Ovary (tissue), 10 donors: ENCODE measurements at places on chromosomes 7 and 10.
A peak's percentile ranks its signal among the peaks of the same experiment; 100 is the strongest.

GRCh38 chr7:73811760-73812168 is 19.0 kb upstream of the CLDN4 start:
- no peak for DNase-seq

DNA sequence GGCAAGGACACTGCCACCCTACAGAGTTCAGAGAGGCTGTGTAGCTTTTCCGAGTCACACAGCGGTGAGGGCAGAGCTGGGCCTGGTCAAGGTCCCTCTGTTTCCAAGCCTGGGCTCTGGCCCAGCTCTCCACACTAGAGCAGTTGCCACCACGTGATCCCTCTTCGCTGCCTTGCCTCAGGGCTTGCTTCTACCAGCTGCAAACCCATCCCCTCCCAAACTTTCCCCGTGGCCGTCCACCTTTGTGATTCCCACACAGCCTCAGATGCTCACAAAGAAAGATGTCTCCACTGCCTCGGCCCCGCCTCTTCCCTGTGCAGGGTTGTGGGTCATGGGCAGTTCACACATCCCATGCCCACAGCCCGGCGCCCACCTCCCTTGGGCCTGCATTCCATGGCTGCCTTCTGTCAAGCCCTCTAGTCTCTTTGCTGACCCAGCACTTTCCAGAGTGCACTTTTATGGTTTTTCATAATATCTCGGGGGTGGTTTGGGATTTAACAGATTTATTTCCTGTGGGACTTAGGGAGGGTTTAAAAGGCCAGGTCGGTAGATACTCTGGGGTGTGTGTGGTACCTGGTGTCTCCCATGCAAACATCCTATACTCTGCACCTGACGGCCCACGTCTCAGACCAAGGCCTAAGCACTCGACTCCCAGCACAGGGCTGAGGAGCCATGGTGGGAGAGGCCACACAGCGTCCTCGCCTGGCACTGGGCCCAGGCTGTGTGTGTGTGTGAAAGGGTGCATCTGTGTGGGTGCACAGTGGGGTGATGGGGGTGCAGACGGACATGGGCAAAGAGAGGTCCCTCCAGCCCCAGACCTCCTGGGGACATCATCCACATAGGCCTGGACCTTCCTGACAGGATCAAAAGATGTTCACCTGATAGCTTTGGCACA is 59.6 kb downstream of the PKD1L1 start:
- no peak for DNase-seq

GRCh38 chr7:70502117-70502863 is 629.7 kb upstream of the GALNT17 start:
- no peak for DNase-seq

DNA sequence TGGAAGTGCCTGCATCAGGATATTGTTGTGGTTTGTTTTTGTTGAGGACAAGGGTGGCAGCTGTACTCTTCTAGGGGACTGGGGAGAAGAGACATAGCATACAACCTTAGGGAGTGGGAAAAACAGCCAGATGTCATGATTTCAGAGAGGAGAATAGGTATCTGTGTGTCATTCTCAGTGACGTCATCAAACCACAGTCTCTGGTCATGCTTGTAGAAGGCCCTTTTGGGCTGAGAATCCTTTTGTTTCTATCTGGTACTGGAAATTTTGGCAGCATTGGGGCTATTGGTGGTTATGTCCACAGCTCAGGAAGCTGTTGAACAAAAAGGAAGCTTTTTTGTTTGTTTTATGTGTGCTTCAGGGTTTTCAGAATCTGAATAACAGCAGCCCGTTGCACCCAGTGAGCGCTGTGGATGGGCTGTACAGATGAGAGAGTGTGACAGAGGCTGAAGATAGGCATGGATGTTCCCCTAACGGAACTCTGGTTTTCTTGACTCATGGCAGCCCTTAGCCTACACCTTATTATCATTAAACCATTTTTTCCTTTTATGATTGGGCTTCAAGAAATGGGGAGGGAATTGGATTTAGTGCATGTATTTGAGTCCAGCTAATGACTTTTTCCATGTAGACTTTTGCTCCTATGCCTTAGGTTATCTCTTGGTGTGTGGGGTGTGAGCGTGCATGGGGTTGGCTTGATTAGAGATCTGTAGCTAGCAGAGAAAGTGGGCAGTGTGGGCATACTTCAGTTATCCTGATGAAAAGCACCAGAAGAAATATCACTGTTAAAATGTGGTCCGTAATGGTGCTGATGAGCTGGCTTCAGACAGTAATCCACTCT is 65.7 kb downstream of the SND1 start:
- no peak for DNase-seq

GRCh38 chr10:100828738-100829096 is 83.3 kb downstream of the PAX2 start:
- no peak for DNase-seq

DNA sequence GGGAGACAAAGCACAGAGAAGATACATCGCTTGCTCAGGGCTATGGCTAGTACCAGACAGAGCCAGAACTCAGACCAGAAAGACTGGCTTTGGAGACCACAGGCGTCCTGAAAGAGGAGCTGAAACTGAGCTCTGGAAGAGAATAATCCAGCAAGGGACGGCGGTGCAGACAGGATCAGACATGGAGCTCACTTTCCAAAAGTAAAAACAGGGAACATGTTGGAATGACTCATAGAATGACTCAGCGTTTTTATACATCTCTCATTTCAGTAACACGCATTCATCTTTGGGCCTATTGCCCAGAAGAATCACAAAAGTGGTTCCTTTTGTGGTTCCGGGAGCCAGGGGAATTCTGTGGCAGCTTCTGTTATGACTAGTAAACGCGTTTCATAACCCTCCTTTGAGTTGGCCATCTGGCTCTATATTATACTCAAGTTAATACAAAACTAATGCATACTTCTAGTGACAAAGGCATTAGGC is 37.2 kb downstream of the PLEKHS1 start:
- no peak for DNase-seq

GRCh38 chr7:107530751-107531150 is 33.0 kb downstream of the COG5 start:
- DNase-seq, result no peak

- DNase-seq, result no peak
Observed at GRCh38 chr10:86377797-86378146, 11.2 kb upstream of the GRID1 start.

DNA sequence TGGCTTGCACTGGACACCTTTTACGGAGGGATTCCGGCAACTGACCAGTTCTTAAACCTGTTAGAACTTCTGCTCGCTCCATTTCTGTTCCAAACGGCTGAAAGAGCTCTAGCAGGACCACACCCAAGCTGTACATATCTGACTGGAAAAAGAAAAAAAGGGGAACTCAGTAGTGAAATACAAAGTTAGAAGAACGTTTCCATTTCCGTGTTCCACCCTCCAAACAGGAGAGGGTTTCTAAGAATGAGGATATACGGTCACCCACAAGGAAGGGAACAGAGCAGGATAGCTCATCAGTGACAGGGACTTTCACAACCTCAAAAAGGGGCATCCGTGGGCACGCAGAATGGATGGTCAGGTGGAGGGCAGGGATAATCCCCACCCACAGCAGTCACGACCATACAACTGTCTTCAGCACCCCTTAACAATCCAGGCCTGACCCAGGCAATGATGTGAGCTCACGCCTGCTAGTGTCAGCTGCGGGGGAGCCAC is 4.3 kb upstream of the ANKRD61 start:
- DNase-seq, result no peak

DNA sequence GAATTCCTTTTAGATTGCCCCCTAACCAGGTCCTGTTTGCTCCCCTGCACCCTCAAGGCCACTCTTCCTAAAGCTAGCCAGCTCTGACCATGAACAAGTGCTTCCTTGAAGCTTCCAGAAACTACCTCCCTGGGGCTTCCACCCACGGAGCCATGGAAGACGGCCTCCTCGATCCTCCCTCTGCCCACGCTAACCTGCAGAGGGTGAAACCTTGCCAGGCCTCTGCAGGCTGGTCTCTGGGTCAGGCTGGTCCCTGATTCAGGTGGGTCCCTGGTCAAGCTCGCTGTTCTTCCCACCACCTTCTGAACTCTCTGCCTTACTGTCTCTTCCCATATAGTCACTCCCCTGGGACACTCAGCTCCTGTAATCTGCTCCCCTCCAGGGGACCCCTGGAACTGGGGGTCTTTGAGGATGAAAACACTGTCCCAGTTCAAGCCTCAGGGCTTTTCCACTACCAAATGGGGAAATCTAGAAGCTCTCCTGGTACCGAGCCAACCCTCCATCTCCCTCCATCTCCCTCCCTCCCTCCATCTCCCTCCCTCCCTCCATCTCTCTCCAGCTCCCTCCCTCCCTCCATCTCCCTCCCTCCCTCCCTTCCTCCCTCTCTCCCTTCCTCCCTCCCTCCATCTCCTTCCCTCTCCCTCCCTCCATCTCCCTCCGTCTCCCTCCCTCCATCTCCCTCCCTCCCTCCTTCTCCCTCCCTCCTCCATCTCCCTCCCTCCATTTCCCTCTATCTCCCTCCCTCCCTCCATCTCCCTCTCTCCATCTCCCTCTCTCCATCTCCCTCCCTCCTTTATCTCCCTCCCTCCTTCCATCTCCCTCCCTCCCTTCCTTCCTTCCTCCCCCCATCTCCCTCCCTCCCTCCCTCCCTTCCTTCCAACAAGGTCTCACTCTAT is 2.9 kb downstream of the MLXIPL start:
- DNase-seq, result no peak

DNA sequence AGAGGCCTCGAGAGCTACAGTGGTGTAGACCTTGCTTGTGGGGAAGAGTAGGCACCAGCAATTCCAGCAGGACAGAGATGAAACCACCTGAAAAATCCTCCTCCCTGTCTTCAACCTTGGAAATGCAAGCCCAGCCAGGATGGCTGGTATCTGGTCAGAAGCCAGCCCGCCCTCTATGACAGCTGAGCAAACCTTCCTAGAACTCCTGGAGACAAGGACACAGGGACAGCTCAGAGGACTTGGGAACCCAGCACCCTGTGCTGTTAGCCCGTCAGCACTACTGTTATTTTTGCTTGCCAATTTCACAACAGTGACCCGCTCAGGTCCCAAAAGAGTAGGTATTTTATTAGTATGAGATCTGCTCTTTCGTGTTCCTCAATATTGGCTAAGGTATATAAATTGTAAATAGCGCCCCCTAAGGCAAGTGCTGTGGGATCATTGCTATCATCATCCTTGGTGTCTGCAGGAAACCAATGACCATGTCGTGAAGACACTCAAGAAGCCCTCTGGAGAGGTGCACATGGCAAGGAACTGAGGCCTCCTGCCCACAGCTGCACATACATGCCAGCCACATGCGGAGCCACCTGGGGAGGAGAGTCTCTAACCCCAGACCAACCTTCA is 156.5 kb upstream of the CHST15 start:
- DNase-seq, result no peak

DNA sequence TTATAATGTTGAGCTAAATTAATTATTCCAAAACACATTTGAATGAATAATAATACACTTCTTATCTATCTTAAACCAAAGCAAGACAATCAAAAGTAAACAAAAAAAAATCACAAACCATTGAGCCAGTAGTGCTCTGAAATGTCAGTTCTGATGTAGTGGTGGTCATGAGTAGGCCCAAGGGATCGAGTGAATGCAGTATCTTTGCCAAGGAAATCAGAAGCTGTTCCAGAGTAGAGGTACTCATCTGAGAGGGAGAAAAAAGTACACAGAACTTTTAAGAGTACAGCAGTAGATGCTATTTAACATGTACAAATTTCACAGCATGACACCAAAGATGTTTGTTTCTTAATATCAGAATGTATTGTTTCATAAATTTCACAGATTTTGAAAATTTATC is 121.5 kb downstream of the SEMA3D start:
- DNase-seq, result no peak

DNA sequence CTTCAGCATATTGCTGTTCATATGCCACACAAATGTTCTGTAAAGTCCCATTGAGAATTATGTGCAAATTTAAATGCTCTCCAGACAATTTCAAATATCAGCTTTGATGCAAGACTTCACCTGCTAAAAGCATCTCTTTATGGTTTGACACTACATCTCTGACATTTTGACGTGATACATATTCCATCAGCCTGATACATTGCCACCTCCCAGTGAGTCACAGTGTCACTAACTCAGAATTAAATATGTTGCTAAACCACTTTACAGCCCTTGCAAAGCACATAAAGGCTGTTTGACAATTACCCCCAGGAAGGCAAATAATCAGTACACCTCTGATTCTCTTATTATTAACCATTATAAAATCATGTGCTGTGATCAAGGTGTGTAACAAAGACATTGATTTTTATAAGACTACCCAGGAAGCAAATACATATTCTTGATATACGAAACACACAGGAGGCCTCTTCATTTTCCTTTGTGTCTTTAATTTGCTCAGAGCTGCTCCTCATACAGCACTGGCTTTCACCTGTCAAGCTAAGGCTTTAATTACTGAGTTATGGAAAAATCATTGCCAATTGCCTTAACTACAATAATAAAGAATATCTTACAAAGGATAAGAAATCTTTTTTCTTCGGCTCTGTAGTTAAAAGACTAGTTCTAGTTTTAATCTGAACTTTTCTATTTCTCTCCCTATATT is 547.5 kb upstream of the C7orf33 start:
- no peak for DNase-seq

DNA sequence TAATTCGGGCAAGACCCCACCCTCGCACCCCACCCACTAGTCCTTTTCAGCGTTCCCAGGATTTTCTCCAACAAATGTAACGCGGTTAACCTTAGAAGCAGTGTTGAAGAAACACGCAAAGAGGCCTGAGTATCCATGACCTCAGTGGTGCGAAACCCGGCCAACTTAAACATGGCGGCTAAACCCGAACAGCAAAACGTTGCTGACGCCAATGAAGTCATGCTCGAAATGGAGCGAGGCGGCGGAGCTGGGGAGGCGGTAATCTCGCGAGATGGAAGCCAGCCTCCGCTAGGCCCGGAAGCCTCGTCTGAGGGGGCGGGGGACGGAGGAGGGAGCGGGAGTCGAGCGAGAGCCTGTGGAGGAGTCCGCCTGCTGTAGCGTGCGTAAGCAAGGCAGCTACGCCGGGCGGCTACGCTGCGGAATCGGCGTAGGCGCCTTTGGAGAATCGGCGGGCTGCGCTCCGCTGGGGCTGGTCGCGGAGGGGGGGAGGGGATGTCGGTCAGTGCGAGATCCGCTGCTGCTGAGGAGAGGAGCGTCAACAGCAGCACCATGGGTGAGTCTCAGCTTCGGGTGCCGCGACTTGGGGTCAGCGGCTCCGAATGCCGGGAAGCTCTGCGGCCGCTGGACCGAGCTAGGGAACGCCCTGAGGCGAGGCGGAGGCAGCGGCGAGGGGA is at the start of gene SEPTIN7:
Gene SEPTIN7 (plus strand): TSS at position 340 of the 674 bp plus-strand sequence. CDS start 153 bp downstream, at position 493.
- DNase-seq, result peak; percentile 99

- DNase-seq, result no peak
Observed at GRCh38 chr7:90461219-90461618, 8.2 kb upstream of the PTTG1IP2 start.

DNA sequence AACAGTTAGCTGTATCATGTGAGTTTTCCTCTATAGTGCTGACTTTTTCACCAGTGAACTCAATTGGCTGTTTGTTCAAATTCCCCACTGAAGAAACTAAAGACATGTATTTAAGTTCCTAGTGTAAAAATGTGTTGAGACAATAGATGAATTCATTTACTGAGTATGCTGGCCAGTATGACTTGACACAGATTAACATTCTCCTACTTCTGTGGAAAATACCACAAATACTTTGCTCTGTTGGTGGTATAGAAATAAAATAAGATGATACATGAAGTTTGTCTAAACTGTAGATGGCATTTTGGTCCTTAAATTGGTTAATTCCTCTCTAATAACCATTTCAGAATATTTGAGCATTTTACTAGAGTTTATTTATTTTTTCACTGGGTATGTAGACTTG is 227.7 kb upstream of the TEX47 start:
- no peak for DNase-seq

GRCh38 chr10:52212062-52212461 is 102.0 kb upstream of the DKK1 start:
- no peak for DNase-seq
